ENCODE measurements at places on chromosomes 12 and 14.

DNA sequence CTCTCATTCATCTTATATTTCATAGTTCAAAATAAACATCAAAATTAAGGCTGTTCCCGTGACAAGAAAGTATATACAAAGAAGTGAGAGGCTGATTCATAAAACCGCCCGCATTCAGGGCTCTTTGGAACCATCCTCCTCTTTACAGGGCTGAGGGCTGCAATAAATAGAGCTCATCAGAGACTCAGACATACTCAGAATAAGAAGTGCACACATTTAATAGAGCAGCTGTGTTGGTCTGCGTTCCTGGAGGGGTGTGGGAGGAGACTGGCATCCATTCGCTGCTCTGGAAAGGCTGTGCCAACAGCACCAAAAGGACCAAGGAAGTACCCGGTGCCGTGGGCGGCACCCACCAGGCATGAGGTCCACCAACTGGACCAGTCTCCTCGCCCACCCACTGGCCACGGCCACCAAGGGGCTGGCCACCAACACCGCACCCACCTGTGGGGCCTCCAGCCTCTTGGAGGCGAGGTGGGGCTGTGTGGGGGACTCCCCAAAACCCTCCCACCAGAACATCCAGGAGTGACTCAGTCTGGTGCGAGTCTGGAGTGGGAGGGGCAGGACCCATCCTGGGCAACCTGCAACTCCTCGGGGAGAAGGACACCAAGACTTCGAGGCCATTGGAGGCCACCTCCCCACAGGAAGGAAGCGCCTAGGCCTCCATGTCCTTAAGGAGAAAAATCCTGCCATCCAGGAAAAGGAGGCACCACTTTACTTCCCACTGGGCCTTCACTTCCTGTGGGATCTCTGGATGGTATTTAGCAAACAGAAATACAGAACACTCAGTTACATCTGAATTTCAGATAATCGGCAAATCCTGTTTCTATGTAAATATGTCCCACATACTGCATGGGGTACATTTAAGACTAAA, 32.7 kb downstream of the VCPKMT start:
- no peak for DNase-seq

DNA sequence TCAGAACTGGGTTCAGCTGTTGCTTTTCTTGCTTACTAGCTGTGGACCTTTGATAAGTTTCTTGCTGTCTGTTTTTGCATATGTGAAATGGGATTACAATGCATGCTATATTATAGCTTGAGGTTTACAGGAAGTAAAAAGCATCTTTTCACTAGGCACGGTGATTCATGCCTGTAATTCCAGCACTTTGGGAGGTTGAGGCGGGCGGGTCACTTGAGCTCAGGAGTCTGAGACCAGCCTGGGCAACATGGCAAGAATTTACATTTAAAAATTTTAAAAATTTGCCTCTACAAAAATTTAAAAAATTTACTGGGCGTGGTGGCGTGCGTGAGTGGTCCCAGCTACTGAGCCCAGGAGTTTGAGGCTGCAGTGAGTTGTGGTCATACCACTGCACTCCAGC, 42.0 kb downstream of the CALM1 start:
- DNase-seq = no peak

GRCh38 chr12:62762645-62763044, 172.3 kb downstream of the PPM1H start:
- DNase-seq = no peak

DNA sequence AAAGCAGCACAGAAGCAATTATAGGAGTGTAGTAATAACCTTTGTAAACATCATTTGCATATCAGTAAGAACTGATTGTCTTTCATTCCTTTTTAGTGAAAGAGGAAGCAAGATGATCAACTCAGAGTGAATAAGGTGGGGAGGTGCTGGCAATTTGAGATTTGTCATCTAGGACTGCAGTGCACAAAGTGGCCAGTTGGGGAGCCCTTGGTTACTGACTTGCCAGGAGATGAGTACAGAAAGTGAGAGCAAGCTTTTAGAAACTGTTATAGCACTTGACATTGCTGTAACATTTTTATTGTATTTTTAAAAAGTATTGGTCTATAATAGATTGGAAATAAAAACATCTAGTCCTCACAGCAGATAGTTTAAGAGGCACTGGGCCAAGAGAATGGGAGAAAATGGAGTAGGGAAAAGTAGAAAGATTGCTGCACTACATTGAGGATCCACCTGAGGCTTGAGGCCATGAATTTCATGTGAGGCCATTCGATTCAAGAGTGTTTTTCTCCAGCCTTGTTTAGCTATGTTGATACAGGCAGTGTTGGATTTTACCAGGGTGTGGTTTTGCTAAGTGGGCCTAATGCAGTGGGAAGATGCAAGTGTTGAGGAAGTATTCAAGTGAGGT, 98.2 kb downstream of the SNAPC1 start:
- DNase-seq = peak; percentile 68

DNA sequence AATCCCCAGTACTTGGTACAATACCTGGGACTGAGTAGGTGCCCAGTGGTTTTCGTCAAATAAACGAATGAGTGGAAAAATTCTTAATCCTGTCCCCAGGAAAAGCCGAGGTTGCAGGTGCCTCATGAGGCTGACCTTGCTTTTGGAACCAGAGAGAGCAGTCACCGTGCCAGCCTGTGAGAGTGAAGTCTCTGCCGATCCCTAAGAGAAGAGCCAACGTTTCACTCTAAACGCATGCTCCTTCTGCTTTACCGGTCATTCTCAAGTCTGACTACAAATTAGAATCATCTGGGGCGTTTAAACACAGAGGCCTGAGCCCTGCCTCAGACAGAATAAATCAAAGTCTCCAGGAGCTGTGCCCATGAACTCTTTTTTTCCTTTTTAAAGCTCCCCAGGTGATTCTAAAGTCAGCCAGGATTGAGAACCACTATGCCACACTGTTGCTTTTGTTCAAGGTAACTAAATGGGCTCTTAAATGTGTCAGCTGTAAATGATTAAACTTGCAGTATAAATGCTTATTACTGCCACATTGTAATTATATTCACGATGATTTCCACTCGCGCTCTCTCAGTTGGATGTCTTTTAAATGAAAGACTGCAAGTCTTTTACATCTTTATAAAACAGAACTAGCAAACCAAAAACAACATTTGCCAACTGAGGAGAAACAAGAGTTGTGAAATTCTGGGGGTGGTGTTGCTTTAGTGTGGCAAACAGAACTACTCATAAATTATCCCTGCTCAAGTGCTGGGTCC, 26.9 kb downstream of the TCP11L2 start:
- peak; percentile 98 for DNase-seq

DNA sequence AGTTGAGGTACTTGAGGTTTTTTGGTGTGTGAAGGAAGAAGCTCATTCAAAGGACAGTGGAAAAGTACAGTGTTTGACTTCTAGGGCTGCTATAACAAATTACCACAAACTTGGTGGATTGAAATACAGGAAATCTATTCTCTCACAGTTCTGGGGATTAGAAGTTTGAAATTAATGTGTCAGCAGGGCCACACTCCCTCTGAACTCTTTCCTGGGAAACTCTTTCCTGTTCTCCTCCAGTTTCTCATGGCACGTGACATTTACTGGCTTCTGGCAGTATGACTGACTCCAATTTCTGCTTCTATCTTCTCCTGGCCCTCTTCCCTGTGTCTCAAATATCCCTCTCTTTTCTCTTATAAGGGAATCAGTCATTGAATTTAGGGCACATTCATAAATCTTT, 160.2 kb downstream of the CCDC91 start:
- DNase-seq = no peak

DNA sequence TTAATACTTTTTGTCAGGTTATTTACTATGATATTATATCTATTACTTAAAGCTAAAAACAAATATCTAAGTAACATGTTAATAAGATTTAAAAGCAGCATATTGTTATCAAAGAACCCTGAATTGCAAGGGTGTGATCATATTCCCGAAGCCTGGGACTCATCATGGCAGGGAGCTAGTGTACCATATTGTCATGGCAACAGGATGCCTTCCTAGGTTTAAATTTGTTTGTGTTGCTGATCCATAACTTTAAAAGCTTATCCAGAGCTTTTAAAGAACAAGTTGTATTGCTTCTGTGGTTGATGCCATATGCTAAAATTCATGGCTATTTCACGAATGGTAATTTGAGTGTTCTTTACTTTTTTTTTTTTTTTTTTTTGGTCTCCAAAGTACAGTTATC, 500.5 kb downstream of the NAV3 start:
- peak; percentile 4 for DNase-seq

- peak; percentile 1 for DNase-seq
Observed at GRCh38 chr12:20722142-20722541, 27.0 kb downstream of the SLCO1C1 start.

DNA sequence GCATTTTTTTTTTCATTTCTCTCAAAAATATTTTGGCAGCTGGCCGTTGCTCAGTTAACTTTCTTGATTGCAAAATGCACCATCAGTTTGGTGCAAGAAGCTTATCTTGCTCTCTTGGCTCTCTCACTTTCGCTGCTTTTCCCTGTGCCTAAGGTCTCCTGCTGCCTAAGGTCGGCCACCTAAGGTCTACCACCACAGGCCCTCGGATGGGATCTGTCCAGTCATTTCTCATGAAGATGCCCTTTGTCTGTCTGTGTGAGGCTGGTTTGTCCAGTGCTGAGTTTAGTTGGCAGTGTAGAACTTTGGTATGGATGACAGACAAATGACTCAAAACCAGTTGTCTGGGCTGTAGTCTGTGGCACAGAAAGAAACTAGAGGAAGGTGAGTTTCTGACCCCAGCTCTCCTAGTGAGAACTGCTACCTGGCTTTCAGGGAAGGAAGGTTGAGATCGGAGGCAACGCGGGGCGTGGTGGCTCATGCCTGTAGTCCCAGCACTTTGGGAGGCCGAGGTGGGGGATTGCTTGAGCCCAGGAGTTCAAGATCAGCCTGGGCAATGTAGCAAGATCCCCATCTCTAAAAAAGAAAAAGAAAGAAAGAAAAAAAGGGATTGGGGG, 2.6 kb downstream of the MLXIP start:
- no peak for DNase-seq

DNA sequence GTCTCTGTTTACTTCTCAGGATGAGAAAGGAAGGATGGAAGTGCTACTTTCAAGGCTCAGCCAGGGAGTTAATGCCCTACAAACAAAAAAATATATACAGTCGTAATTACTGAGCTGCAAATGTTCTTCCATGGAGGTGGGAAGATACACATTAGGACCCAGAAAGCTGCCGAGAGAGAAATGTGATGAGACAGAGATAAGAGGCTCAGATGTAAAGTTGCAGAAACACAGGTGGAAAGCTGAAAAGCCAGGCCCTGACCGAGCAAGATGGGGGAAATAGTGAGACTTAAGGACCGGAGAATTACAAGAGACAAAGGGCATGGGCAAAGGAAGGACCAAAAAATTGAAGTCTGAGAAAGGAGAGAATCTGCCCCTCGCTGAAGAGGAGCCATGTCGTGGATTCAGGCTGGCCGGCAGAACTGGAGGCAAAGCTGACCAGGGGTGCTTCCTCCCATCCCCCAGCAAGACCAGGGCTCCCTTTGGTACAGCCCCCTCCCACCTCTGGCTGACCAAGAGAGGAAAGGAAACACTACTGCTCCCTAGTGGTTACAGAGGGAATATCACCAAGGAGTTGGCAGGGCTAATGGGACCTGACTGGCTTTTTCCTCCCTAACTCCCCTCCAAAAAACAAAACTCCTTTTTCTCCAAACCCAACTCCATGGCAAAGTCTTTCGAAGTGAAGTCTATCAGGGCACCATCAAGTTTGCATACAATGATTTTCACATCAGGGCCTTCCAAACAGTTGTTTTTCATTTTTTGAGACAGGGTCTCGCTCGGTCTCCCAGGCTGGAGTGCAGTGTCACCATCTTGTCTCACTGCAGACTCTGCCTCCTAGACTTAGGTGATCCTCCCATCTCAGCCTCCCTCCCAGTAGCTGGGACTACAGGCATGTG, 12.1 kb downstream of the ZFHX2 start:
- DNase-seq = peak; percentile 84

- DNase-seq = peak; percentile 75
Observed at GRCh38 chr12:62933602-62934238, 1.2 kb downstream of the PPM1H start.

DNA sequence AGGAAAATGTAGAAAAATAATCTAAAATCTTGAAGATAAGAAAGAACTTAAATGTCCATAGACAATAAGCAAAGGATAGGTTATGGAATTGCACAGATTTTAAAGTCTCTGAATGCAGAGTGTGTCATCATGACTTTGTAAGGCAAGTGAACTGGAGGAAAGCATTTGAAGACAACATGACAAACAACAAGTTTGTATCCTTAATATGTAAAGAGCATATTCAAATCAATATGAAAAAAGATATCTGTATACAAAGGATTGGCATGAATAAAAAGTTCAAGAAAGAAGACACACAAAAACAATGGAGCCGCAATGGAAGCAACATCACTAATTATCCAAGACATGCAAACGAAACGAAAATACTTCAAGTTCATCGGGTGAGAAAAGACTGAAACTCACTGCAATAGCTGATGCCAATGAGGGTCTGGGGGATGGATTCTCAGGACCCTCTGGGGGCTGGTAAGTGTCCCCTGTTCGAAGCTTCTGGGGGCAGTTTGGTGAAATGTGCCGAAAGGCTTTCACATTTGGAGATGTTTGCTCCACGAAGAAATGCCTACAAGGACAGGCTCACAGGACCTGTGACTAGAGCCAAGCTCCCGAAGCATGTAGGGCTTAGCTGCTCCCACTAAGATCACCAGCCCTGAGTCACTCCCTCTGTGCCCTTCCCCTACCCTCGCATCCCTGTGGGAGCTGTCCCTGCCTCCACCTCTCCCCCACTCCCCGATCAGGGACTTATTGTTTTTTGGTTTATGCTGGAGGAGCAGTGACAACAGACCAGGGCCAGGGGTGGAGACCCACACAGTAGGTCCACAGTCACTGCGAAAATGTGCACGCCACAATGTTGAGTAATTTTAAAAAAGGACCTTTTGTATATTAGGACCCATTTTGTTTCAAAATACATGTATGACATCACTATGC, 345.7 kb upstream of the SFSWAP start:
- DNase-seq = no peak

DNA sequence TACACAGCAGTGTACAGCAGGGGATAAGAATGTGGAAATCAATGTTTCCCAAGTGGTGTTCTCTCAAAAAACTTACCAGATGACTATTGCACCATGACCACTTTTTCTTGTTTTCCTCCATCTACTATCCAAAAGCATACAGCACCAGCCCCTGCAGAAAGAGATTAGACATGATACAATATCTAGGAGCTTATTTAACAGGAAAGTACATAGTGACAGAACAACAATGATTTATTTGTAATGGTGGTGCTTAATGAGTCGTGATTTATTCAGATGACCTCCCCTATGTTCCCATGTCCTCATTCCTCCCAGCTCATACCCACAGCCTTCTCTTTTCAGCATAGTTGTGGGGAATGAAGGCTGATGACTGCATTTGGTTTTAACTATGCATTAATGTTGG, 413.6 kb downstream of the BTG1 start:
- DNase-seq = no peak

- peak; percentile 48 for DNase-seq
Observed at GRCh38 chr12:8890313-8891085, 23.8 kb upstream of the PHC1 start.

- DNase-seq = no peak
Observed at GRCh38 chr14:88901189-88901588, 76.7 kb downstream of the TTC8 start.

DNA sequence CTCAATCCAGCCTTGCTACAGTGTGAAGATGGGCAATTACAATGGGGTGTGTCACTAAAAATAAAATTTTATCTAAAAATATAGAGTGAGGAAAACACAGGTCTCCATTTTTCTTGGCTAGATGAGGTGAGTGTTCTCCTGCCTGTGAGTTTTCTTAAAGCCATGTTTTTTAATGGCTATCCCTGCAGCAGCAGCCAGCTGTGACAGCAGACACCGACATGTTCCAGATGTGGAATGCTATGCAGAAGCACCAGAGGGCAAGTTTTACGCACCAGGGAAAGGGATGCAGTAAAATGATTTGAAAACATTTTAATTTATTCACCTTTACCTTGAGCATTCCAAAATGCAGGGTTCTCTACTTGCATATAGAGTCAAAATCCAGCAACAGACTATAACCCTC, 577.0 kb upstream of the STXBP6 start:
- DNase-seq = no peak
